Activated CD4-positive, alpha-beta T cell treated with anti-CD3 and anti-CD28 coated beads, Interleukin-2, amount 50 U/mL, for 1 hour (primary cell): ENCODE measurements at places on chromosomes 11 and 22.

- DNase-seq, result no peak
Observed at GRCh38 chr11:83863272-83863671, 577.1 kb upstream of the CCDC90B start.

GRCh38 chr22:46146329-46146728 is 4.0 kb upstream of the PPARA start:
- DNase-seq, result no peak

DNA sequence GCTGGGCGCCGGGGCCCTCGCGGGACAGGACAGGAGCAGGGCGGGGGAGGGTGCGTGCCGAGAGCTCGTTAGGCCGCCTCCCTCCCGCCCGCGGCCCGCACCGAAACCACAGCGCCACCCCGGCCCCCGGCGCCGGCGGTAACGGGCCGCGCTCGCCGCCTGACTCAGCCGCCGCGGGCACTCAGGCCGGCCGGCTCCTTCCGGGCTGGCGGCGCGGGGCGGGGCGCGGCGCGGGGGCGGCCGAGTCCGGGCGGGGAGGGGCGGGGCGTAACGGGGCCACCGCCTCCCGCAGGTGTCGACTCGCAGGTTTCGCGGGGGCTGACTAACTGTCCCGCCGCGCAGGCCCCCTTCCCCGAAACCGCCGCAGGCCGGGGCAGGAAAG is at the start of gene AP5B1:
Gene AP5B1 (minus strand): TSS at position 207 of the 382 bp plus-strand sequence. CDS start 385 bp downstream, outside the sequence.
- DNase-seq, result peak; percentile 65

- no peak for DNase-seq
Observed at GRCh38 chr11:20501971-20502370, 97.4 kb upstream of the SLC6A5 start.

DNA sequence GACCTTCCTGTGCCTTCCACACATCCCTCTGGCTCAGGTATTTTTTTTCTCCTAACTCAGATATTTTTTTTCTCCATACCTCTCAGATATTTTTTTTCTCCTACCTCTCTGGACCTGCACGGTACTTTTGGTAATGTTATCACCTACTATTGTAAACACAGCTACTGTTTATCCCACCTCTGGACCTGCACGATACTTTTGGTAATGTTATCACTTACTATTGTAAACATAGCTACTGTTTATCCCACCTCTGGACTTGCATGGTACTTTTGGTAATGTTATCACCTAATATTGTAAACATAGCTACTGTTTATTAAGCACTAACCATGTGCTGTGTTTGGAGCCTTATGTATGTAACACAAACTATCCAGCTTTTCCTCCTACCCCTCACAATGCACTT is 12.1 kb upstream of the UPB1 start:
- no peak for DNase-seq

GRCh38 chr11:119210050-119210449 is 3.9 kb downstream of the CBL start:
- no peak for DNase-seq

- no peak for DNase-seq
Observed at GRCh38 chr22:26401726-26402125, 27.3 kb upstream of the ASPHD2 start.
